Thymus (tissue), 14 donors: ENCODE measurements at places on chromosomes 7 and 10.

GRCh38 chr7:10079572-10079971, 894.1 kb upstream of the PHF14 start:
- DNase-seq, result no peak

GRCh38 chr10:102645388-102645740, 1.1 kb downstream of the TRIM8 start:
- DNase-seq, result peak; percentile 38

- DNase-seq, result no peak
Measured at GRCh38 chr10:6297951-6298381, 95.2 kb downstream of the PFKFB3 start.

- DNase-seq, result no peak
Measured at GRCh38 chr10:102691285-102692066, 22.7 kb downstream of the ARL3 start.

DNA sequence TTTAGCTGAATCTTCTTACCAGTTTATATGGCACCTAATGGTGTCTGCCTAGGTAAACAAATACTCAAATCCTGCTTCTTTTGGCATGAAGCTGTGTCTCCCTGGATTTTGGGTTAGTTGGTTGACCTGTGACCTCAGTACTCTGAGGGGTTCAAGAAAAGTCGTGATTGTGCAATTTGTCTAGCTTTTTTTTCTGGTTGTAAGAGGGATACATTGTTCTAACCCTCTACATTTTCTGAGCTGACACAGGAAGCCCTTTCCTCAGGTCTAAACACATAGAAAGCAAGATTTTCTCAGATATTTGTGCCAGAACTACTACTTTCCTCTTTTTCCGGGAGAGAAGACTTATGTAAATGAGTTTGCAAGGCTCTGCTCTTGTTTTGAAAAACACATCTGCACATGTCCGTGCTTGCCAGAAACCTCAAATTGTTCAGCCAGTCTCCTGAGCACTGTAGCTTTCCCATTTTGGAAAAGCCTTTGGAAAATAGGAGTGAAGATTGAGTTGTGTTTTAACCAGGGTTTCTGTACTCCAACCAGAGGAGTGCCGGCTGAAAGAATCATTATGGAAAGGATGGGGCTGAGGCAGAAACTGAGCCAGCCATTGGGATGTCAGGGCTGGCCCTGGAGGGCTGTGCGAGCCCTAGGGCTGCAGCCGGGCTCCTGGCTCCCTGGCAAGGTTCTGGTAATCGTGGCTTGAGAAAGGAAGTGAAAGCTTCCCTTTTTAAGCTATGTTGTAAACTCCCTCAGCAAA, 31.3 kb upstream of the CXCL12 start:
- DNase-seq, result no peak

DNA sequence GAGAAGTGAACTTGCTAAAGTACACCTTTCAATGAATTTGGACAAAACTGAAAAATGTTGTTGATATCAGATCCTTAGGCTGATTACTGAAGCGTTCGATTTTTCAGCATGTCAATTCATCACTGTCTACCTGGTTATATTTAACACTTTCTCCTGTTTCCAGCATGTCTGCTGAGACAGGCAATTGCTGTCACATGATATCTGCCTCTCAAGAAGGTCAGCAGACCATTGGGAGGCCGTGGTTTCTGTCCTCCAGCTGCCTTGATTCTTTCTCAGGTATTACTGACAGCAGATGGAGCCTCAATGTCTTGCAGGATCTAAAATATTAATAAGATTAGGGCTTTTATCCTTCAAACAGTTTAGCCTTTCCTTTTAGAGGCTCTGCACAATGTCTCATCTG, 127.5 kb downstream of the SNX10 start:
- DNase-seq, result no peak

GRCh38 chr7:118111347-118111746, 72.6 kb upstream of the LSM8 start:
- no peak for DNase-seq
